ENCODE measurements at places on chromosomes 5 and 9.

- DNase-seq: peak; percentile 58
Observed at GRCh38 chr9:127574072-127574993, 37.7 kb upstream of the STXBP1 start.

DNA sequence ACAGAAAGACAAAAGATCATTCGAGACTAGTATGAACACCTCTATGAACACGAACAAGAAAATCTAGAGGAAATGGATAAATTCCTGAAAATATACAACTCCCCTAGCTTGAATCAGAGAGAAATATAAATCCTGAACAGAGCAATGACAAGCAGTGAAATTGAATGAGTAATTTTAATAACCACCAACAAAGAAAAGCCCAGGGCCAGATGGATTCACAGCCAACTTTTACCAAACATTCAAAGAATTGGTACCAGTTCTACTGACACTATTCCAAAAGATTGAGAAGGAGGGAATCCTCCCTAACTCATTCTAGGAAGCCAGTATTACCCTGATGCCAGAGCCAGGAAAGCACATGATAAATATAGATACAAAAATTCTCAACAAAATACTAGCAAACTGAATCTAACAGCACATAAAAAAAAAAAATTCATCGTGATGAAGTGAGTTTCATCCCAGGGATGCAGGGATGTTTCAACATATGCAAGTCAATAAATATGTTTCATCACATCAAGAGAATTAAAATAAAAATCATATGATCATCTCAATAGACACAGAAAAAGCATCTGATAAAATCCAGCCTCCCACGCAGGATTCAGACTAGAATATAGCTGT, 25.2 kb upstream of the PTGER4 start:
- no peak for DNase-seq

GRCh38 chr9:19223724-19224123, 6.8 kb upstream of the DENND4C start:
- DNase-seq: no peak

- DNase-seq: no peak
Observed at GRCh38 chr5:124064956-124065355, 553.0 kb downstream of the CSNK1G3 start.

GRCh38 chr9:137128862-137129455, 10.0 kb upstream of the GRIN1 start:
- no peak for DNase-seq

GRCh38 chr5:83889971-83890745, 169.5 kb upstream of the HAPLN1 start:
- DNase-seq: no peak

GRCh38 chr9:131449276-131449675, 53.4 kb upstream of the POMT1 start:
- no peak for DNase-seq

- no peak for DNase-seq
Observed at GRCh38 chr5:54988817-54989216, 3.4 kb upstream of the ESM1 start.

DNA sequence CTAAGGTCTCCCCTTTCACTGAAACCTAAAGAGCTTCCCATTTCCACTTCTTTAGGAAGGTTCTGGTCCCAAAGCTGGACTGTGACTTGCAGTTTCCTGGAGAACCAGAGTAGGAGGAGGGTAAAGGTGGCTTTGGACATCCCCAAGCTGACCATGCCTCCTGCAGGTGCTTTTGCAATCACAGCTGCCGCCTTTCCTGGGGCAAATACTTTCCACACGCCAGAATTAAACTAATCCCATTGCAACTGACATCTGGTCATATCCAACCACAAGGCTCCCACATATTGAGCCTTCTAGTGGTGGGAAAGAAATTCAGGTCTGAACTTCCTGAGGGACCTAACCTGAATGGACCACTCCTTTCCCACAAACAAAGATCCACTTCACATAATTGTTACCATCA, 92.7 kb downstream of the NRG2 start:
- no peak for DNase-seq

- DNase-seq: peak; percentile 66
Observed at GRCh38 chr5:127875235-127876021, 172.2 kb downstream of the CCDC192 start.

GRCh38 chr9:94945197-94946144, 219.0 kb downstream of the AOPEP start:
- DNase-seq: no peak

- DNase-seq: no peak
Observed at GRCh38 chr5:19608444-19609002, 379.5 kb downstream of the CDH18 start.

GRCh38 chr9:108994695-108995094, 18.6 kb downstream of the CTNNAL1 start:
- no peak for DNase-seq

DNA sequence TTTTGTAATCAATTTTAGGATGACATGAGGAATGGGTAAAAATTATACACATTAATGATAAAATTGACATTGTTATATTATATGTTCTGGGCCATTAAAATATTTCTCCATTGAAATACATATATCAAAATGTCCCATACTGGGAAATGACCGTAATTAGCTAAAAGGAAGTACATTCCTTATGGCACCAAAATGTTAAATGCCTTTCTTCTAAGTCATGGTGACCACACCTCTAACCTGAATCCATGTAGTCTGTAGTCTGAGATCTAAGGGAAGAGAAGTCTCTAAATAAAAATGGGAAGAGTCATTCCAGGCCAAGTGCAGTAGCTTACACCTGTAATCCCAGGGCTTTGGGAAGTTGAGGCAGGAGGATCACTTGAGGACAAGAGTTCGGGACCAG, 10.0 kb upstream of the GDA start:
- no peak for DNase-seq

- peak; percentile 80 for DNase-seq
Observed at GRCh38 chr5:177494346-177495195, 2.8 kb downstream of the PDLIM7 start.

DNA sequence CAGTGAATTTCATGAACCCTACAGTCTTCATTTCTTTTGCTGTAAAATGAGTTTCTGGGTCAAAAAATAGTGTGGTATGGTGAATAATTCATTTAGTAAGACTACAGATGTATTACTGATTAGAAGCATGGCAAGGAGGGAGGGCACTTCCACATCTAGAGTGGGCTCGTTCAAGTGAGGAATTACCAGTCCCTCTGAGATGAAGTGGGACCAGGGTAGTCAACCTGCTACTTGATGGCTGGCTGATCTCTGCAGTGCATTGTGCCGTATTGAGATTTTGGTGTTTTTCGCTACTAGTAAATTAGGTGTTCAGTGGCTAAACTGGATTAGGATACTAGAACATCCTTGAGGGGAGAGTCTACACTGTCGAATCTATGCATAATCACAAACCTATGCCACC, 10.8 kb downstream of the CDC37L1 start:
- no peak for DNase-seq
